ENCODE measurements at places on chromosomes 7 and 10.

DNA sequence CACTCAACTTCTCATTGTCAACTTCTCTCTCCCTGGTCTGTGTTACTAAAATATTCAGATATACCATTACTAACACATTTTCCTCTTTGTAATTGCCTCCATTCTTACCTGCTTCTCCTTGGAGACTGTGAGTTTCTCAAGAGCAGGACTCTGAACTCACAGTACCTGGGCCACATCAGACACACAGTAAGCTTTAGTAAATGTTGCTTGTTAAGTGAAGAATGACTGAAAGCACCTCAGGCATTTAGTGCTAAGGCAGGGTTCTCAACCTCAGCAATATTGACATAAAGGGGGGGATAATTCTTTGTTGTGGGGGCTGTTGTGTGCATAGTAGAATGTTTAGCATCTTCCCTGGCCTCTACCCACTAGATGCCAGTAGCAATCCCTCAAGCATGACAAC lies 72.0 kb upstream of the RAB11FIP2 start:
- DNase-seq, result no peak

- DNase-seq, result no peak
Observed at GRCh38 chr10:112807013-112807412, 143.0 kb upstream of the TCF7L2 start.

DNA sequence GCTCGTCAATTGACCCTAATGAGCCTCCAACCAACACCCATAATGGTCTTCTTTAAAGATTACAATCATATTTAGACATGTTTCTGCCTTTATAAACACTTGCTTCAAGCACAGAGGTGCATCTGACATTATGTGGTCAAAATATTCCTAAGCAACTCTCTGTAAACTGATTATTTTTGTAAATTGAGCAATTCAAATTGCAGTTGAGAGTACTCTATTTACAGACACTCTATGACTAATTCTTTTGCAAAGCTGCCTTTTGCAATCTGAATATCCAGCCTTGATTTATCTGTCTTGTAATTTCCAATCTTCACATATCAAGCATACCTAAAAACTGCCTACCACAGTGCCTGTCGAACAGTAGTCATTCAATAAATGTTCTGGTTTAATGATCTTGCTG lies 112.0 kb downstream of the PDE1C start:
- DNase-seq, result no peak

DNA sequence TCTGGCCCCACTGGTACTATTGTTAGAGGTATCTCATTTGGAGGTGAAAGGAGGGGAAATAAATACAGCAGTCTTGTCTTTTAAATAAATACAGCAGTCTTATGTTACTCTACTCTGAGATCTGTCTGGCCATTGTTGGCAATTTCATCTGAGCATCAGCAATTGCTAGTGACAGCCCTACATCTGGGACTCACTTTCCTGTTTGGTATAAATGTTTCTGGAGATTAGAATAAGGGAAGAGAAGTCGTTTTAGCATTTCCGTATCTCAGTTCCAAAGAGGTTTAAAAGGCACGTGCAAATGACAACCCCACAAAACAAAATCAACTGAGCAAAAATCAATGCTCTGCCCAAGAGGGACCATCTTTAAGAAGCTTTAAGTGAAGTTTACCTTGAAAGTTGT lies 18.1 kb upstream of the CNNM2 start:
- no peak for DNase-seq

GRCh38 chr7:23539494-23539907 lies 7.7 kb upstream of the TRA2A start:
- DNase-seq, result no peak

DNA sequence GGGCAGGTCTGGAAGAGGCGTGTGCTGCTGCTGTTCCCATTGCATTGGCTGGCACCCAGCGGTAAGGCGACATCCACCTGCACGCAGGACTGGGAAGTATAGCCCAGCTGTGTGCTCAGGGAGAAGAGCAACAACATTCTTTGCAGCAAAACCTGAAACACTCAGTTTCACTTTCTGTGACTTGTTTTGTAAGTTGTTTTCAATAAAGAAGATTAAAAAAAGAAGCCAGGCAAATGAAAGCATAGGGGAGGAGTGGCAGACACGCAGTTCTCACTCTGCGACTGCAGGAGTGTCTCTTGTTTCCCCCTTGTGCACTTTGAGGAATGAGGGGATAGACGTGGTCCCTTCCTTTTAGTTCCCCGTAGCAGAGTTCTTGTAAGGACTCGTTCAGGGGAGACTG lies 5.8 kb downstream of the FBH1 start:
- DNase-seq, result no peak

DNA sequence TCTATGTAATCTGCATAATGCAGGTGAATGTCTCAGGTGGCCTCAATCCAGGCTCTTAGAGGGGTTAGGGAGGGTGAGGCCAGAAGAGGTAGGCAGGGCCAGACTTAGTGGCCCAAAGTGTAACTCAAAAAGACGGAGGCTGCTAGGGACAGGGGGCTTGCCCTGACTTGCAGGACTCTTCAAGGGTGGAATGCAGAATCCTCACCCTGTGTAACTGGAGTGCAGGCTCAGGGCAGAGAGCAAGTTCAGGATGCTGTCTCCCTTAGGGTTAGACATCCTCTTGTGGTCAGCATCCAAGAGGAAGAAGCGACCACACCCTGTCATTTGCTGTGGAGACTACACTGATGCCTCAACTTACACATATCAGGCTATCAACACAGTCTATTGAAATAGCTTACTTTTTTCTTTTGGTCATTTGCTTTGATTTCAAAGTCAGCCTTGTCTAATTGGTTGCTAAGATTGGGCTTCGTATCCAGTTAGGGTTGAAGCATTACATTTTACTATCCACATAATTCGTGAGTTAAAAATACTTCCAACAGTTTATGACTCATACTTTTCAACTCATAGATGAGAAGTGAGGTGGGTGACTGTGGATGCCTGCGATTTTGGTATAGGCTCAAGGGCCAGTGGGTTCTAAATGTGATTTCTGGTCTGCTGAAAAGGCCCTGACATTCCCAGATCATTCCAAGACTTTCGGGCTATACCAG lies 563.6 kb downstream of the SUGCT start:
- DNase-seq, result no peak

DNA sequence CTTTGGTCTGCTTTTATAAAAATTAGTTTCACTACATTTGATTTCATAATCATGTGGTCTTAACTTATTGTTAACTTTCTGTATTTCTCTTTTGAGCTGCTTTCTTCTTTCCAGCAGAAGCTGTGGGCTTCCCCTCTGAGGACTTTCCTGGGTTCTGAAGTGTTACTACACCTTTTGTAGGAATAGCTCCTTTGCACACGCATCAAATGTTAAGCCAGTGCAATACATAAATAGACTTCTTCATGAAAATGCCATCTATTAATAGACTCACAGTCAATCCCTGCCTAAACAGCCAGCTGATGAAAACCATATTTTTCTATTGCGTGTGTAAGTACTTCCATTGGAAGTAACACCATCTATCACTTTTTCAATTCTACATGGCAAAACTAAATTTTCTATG lies 1.5 kb downstream of the ABCB4 start:
- DNase-seq, result no peak

DNA sequence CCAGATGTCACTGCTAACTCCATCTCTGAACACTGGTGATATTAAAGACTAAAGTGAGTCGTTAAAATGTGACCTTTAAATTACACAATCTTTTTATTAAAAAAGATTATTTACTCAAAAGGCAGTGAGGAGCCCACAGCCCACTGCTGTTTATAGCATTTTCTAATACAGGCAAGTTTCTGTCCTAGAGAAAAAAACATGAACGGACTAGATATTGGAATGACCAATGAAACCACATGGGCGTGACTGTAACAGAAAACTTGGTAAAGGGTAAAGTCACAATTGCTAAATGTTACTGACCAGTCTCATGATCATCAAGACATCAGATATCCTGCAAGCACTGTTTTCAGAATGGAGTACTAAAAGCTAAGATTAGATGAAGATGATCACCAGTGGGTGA lies 78.7 kb downstream of the FEZF1 start:
- DNase-seq, result no peak
